Germinal center (tissue), 1 donor: ENCODE measurements at places on chromosomes 7 and 10.

- DNase-seq: no peak
These were observed 21.6 kb downstream of the SFTPD start for GRCh38 chr10:79927111-79927828.

DNA sequence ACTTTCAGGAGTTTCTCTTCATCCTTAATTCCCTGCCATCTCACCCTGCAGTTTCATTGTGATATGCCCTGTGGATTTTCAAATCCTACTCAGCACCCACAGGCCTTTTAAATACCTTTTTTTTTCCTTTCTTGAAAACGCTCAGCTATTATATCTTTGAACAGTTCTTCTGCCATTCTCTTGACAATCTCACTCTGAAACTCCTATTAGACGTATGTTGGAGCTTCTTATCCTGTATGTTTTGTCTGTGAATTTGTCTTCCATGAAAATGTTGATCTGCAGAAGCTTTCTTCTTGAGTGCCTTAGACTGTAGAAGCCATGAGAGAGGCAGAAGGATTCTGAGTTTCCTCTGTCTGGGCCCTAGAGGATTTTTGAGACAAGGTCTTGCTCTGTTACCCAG is 18.9 kb upstream of the YAE1 start:
- DNase-seq: no peak

DNA sequence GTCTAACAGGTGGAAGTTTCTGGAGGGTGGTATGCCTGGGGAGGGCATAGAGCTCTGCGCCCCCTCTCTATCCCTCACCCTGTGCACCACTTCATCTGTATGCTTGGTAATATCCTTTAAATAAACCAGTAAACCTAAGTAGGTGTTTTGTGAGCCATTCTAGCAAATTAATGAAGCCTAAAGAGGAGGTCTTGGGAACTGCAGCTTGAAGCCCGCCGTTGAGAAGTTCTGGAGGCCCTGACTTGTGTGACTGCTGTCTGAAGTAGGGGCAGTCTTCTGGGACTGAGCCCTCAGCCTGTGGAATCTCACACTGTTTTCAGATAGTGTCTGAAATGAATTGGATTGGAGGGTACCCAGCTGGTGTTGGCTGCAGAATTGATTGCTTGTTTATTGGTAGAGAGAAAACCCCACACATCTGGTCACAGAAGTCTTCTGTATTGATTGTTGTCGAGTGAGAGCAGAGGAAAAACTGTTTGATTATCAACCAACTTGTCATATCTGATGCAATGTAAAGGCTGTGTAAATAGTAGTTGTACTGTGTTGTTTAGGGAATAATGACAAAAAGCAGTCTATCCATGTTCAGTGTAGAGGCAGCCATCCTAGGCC is 4.7 kb downstream of the CRCP start:
- no peak for DNase-seq

GRCh38 chr10:24415455-24416125 is 206.7 kb downstream of the KIAA1217 start:
- no peak for DNase-seq

DNA sequence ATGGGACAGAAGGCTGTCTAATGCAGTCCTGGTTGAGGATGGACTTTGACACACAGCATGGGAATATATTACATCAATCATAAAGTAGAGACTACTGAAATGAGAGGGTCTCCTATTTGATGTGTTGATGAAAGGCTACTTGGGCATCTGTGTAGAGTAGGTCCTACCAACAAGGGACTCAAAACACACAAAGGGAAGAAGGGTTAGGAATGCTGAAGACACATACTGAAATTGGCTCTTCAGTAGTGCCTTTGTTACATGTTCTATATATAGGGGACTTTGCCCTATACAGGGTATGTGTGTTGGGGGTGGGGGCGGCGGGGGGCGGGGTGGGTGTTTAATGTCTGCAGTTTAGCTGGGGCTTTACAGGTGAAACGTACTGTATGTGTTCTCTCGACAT is 7.7 kb downstream of the CUL1 start:
- DNase-seq: no peak

- no peak for DNase-seq
These were observed 89.2 kb downstream of the MICALL2 start for GRCh38 chr7:1369916-1370657.

DNA sequence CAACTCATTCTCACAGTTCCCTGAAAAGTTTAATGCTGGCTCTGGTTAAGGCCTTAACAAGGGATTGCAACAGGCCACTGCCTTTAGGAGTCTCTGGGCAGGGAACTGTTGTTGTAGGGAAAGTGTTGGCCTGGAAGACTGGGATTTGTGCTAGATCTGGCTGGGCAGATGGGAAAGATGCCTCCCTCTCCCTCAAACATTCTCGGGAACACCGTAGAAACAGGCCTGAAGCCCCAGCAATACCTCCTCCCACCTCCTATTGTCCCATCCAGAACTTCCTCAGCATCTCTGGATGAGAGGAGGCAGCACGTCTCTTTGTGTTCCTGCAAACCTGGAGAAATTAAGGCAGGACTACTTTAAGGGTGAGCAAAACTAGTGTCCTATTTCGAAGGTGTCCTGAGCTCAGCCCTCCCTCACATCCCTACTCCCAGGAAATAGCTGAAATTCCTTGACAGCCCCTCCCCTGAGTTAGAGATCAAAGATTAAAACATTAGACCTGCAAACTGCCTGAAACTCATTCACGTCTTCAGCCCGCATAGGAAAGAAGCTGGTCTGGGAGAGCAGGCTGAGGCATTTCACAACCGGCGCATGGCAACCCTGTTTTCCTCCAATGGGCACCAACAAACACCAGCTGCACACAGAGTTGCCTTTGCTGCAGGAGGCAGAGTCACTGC is 10.9 kb upstream of the MAP3K8 start:
- peak; percentile 55 for DNase-seq

DNA sequence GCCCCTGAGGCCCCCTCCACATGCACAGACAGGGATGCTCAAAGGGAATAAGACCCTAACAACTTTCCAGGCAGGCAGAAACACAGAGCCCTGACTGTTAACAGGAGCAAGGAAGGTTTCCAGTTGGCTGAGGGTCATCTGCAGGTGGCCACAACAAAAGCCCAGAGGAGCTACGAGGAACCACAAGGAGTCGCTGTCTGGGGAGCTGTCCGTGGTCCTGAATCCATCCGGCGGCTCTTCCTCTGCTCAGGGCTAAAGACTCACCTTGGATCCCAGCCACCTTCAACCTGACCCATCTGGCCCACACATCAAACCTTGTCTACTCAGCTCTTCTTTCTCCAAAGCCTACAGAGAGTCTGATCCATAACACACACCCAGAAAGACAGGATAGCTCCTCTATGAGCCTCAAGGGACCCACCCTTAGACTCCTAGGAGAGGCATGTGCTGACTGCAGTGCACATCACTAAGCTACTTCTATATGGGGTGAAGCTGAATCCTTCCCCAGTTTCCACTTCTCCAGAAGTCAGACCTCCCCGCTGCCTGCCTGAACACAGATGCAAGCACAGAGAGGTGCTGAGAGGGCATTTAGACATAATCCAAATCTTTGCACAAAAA is 104.0 kb downstream of the SLIT1 start:
- DNase-seq: peak; percentile 71

- no peak for DNase-seq
These were observed 776 bp downstream of the TMEM184A start for GRCh38 chr7:1555046-1555812.

GRCh38 chr10:86306628-86307278 is 59.8 kb downstream of the GRID1 start:
- no peak for DNase-seq

DNA sequence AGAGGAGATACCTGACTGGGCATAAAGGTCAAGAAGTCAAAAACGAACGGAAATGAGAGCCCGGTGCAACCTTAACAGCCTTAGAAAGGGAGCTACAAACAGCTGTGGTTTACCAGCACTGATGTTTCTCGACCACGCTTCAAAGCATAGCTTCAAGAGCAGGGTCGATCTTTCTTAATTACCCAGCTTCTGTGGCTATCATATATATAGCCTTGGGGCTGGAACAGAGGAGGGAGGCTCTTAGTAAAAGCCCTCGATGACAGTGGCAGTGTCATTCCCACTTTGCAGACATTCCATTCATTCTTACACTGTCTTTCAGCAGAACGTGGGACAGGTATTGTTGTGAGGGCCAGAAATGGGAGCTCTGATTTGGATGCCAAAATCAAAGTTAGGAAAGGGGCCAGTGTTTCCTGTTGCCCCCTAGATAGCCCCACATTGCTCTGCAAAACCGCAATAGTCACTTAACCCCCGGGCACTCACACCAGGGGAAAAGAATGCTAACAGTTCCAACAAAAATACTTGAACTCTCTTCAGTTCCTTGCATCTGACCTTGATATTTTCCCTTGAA is 141.5 kb downstream of the MTPAP start:
- DNase-seq: no peak

DNA sequence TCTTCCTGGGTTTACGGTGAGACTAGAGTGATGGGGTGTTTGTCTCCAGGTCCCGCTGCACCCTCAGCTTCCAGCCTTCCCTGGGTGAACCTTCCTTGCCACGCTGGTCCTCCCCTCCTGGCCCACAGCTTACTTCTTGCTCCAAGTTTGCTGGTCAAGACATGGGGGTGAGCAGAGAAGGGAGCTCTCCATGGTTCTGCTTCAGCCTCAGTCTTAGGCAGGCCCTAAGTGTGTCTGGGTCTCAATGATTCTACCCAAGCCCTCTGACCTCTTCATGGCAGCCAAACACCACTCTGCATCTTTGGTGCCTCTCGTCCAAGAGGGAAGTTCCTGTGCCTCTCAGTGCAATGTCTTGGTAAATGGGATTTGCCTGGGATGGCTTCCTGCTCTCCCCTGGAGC is 356.5 kb upstream of the KLF6 start:
- no peak for DNase-seq

DNA sequence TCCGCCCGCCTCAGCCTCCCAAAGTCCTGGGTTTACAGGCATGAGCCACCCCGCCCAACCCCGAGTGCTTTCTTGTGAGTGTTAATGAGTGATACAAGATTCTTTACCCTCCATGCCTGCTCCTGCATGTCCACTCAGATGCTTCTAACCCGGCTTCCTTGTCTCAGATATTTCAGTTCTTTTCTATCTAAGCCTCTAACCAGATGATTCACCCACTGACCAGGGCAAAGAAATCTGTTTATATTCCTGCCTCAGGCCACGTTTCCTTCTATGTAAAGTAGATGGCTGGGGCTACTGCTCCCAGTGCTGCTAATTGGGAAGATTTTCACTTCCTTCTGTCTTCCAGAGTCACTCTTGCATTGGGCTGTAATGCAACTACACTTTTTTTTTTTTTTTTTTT is 395.1 kb upstream of the ANKRD30A start:
- DNase-seq: no peak

GRCh38 chr10:101224910-101225823 is 4.1 kb downstream of the LBX1 start:
- no peak for DNase-seq

GRCh38 chr10:78688230-78688900 is 380.4 kb upstream of the ZMIZ1 start:
- no peak for DNase-seq

DNA sequence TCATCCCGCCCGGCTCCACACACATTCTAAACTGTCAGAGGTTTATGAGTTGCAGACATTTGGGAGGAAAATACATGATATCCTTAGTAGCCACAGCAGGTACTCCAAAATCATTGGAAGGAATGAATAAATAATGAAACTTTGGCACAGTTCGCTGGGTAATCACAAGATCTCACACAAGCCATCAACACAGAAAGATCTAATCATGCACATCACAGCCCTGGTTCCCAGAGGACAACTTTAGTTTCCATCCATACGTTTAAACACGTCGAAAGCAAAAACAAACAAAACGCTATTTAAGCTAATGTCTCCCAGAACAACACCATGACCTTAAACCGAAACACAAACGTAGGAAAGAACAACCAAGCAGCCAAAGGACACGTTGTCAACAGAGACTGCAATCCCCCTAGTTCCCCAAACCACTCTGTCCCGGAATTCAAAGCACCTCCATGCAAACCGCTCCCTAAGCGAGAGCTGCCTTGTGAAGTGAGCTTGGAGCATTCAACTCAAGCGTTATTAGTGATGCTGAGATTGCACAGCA is 12.3 kb downstream of the SVIL start:
- DNase-seq: no peak
